ENCODE measurements at places on chromosomes 12 and 14.

DNA sequence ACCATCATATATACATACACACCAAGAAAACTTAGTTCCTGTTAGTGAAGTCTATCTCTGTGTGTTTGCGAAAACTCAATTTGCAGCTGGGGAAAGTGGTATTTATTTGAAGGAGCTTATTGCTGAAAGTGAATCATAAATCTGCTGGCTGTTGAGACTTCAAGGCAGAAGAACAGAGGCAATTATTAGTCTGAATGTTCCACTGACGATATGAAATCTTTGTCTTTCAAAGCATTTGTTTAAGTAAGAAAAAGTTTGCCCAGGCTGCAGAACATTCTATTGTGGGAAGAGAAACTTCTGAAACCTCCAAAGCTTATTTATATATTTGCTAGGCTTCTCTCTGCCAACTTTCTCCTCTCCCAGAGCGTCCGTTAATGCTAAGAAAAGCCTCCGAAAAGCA, 255.7 kb upstream of the TMPO start:
- DNase-seq: no peak

GRCh38 chr12:10016881-10017280, 6.5 kb downstream of the CLEC12B start:
- DNase-seq: no peak

DNA sequence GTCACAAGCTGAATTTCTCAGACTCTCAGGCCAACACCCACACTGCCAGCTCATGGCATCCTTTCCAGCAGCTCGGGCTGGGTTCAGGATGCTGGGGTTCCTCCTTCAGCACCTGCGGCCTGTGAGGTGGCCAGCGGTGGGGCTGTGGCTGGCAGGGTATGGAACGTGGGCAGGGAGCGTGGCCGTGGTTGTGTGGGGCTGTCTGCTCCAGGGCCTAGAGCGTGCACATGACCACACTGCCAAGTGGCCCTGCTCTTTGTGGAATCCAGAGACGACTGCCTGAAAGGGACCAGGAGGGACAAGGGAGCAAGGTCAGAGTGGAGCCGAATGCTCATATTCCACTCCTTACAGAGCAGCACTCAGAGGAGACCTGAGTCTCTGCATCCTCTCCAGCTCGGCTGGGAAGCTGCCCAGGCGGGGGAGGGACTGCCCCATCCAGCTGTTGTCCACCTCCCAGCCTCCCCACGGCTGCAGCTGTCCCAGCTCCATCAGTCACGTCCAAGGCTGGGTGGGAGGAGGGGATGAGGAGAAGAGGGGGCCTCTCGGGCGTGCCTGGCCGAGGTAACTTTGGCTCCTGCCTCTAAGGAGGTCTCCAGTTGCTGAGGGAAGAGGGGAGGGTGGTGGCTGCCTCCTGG, 71.3 kb downstream of the TSPAN9 start:
- DNase-seq: no peak

- DNase-seq: no peak
These were observed 237.5 kb upstream of the HMGA2 start for GRCh38 chr12:65586796-65587195.

DNA sequence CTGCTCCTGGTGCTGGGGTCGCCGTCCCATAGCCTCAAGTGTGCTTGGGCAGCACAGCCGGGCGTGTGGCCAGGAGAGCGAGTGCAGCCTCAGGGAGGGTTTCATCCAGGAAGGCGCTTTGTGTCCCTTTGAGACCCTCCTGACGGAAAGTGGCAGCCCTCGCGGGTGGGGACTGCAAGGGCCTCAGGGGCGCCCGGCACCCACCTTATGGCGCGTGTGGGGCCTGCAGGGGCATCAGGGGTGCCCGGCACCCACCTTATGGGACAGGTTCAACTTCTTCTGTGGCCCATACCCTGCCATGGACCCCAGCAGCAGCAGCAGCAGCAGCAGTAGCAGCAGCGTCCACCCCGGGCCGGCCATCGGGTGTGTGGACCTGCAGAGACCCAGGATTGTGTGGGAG, 4.5 kb downstream of the LRCOL1 start:
- no peak for DNase-seq

- DNase-seq: no peak
These were observed 257.3 kb upstream of the LRFN5 start for GRCh38 chr14:41349289-41349910.

- DNase-seq: no peak
These were observed 109.0 kb upstream of the ATP2B1 start for GRCh38 chr12:89817501-89818226.

- no peak for DNase-seq
These were observed 533.3 kb upstream of the MIS18BP1 start for GRCh38 chr14:45786266-45786665.

DNA sequence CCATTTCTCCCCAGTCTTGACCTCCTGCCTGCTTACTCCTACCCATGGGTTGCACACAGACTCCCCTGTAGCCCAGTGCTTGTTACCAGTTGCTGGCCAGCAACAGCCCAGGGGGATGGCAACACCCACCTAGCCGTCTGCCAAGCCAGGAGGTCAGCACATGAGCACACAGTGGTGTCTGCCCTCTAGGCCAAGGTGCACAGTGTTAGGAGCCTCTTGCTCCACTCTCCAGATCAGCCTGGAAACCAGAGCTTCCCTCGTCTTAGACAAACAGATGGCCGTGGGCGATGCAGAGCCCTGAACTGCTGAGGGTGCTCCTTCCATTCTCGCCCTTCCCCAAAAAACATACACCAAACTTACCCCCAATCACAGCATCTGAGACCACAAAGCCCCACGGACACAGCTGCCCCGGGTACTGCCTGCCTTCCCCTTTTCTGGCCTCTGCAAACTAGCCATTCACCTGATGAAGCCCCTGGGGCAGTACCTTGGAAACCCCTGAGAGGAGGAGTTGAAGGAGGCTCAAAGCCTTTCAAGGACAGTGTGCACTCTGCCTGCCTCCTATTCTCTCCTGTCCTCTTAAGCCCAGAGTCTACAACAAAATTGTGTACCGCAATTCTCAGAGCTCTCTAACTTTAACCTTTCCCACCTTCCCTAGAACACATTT, 1.0 kb upstream of the GPD1 start:
- no peak for DNase-seq

DNA sequence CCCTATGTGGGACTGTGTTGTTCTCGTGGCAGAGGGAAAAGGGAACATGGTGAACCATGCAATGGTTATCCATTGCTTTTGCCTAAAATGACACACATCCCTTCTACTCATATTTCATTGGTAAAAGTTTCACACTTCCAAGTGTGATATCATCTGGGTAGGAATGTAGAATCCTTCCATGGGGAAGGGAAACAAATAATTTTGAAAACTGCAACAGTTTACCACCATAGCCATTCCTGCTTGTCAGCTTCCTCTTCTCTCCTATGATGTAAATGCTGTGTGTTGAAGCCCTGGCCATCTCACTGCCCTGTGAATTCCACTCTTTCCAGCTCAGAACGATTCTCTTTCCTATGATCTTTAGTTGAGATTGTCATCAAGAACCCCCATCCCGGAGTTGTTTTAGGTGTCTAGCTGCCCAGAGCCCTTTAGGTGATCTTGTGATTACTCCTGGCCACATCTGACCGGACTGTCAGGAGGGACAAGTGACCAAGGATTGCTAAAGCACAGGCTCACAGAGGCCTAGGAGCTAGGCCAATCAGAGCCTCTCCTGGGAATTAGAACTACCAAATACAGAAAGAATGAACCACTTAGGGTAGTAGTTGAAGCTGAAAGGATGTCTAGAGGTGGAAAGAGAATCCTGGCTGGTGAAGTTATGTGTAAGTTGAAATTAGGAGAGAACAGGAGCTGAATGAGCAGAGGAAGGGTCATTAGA, 84.6 kb downstream of the VCPKMT start:
- no peak for DNase-seq

- no peak for DNase-seq
These were observed 22.1 kb downstream of the PRKCH start for GRCh38 chr14:61343471-61343870.

GRCh38 chr12:131251336-131252101, 297.8 kb downstream of the ADGRD1 start:
- DNase-seq: no peak

GRCh38 chr12:125889742-125890141, 824.5 kb downstream of the AACS start:
- no peak for DNase-seq

- no peak for DNase-seq
These were observed at the start of gene SLC35F4 for GRCh38 chr14:57865403-57866198. Gene SLC35F4 (minus strand): TSS chr14:57866092.

DNA sequence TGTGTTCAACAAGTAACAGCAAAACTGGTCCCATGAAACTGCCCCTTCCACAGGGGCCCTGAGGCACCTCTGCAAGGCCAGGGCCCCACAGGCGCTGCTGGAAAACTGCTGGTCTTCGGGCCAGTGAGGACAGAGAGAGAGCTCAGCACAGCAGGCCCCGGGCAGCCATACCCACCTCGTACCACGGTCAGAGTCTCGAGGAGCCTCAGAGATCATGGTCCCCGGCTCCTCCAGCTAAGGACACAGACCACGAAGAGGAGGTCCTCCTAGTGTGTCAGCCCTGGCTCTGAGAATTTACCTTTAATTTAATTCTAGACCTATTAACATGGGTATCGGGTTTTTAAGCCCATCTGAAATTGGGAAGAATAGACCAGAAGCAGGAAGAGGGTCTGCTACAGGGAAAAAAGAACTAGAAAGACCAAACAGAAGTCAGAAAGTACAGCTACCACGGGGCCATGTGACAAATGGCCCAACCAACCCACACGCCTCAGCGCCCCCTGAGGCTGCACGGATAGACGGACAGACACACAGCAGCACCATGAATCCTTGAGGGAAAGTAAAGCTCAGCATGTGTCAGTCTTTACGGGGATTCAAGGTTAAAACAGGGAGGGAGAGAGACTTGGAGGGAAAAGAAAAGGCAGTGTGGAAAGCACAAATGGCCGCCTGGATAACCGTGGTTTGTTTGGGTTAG, 22.9 kb downstream of the ANKRD9 start:
- DNase-seq: no peak

- peak; percentile 55 for DNase-seq
These were observed 44.7 kb downstream of the CCDC88C start for GRCh38 chr14:91372671-91373495.

- DNase-seq: no peak
These were observed 41.9 kb downstream of the MMAB start for GRCh38 chr12:109531411-109531810.

- peak; percentile 58 for DNase-seq
These were observed 833 bp upstream of the BHLHE41 start for GRCh38 chr12:26125400-26126339.

GRCh38 chr12:7142056-7142644, 12.0 kb downstream of the CLSTN3 start:
- DNase-seq: peak; percentile 43

DNA sequence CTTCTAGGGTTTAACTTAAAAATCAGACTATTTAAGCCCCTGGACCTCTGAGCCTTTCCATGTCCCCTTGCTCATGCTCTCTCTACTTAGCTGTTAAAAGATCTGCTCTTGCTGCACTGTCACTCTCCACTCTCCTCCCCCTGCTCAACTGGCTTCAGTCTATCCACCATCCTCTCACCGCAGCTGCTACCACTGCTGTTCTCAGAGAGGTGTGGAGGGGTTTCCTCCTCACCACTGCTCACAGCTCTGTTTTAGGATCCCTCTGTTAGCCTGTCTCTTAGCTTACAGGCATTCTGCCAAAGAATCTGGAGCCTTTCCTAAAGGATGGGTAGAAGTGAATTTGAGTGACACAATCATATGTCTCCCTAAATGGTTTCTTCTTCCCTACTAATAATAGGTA, 43.7 kb upstream of the ATP2B1 start:
- DNase-seq: no peak

DNA sequence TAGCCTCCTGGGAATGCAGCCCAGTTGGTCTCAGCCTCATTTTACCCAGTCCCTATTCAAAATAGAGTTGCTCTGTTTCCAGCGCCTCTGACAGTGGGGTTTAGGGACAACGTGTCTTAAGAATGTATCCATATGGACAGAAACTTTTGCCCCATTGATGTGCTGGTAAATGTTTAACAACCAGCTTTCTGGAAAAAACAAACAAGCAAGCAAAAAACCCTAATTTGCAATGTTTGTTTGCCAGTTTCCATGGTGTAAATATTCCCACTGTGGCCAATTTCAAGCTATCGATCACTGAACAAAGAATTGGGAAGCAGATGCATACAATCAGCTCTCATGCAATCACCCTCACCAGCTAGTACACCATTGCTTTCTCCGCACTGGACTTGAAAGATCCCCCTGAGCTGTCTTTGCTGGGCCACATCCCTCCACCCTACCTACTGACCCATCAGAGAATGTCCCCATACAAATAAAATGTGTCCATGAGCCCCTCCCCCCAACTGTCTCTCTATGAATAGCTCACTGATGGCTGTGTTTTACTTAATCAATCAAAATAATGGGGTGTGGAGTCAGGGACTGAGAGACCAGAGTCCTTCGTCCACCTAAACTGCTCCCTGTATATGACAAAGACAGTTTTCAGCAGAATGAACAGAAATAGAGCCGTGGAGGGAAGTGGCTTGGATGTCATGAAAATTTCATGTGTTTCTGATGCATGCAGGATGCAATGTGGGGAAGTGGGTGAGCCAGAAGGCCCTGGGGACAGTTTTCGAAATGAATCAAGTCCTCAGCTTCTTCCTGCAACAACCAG, 40.8 kb downstream of the CCDC60 start:
- DNase-seq: no peak

- DNase-seq: no peak
These were observed 2.0 kb downstream of the WNT5B start for GRCh38 chr12:1630827-1631591.

DNA sequence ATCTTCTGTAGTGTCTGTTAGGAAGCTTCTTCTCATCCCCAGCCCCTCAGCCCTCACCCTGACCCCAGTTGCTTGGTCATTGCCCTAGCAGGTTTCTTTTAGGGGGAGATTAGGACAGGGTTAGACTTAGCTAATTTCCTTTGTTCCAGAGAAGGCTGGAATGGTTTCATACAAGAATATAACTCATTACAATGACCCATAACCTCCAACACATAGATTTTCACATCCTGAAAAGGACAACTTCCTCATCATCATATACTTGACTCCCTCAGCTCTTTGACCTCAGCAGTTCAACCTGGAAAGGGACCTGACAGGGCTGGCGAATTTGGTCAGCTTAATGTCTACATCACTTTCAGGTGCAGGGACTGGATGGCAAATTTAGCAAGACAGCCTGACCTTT, 8.0 kb upstream of the BHLHE41 start:
- no peak for DNase-seq

GRCh38 chr12:20127413-20127812, 240.9 kb upstream of the PDE3A start:
- no peak for DNase-seq

- DNase-seq: no peak
These were observed 30.9 kb upstream of the ANKRD9 start for GRCh38 chr14:102540315-102541028.

DNA sequence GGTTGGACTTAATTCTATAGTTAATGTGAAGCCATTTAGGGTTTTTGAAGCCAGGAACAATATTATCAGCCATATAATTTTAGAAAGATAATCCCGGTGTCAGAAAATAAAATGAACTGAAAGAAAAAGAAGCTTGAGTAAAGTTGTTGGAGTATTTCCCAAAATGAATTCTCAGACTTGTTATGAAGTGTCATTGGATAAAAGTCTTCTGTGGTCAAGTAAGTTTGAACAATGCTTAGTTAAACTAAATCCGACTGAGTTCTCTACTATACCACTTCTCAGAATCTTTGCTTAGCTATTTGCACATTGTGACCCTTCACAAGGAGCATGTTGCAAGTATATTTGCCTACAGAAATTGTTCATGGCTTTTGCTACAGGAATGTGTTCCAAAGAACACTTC, 17.5 kb upstream of the FLRT2 start:
- no peak for DNase-seq

Data from NCI-H2029 (cell line).